ENCODE measurements at places on chromosomes 4 and X. TPM values are rescaled to one million over a fixed set of nuclear protein-coding genes. Genes with fewer than 3 reads are reported as not detected.

IL13RA1 gene
- 59.0 TPM for total RNA-seq

DNA sequence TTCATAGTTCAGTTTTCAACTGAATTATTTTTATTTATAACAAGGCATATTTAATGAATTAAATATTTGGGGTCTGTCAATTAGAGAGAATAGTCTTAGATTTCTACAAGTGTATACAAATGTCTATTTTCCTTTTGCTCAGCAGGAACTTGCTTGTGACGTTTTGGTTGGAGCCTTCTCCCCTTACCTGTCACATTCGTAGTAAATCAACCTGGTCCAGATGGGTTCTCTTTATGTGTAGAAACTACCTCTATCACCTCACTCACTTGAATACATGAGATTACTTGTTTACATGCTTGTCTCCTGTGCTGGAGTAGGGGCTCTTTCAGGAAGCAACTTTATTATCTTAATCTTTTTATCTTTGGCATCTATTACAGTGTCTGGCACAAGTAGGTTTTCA, 938.3 kb upstream of the IGFBP7 start:
- no peak overlapping the region for H3K27ac ChIP-seq
- H3K36me3 ChIP-seq: no peaks in the 10 kb centered on the region
- H3K4me3 ChIP-seq: no peak overlapping the region
- no peak for DNase-seq
- no peaks in the 10 kb centered on the region for H3K4me1 ChIP-seq

NEIL3 gene
- total RNA-seq: 0.13 TPM

- H3K27me3 ChIP-seq: no peaks in the 10 kb centered on the region
- no peaks in the 10 kb centered on the region for H3K4me1 ChIP-seq
- no peak overlapping the region for H3K27ac ChIP-seq
These were observed 30.0 kb upstream of the GTPBP6 start for GRCh38 chrX:348461-349117.

DNA sequence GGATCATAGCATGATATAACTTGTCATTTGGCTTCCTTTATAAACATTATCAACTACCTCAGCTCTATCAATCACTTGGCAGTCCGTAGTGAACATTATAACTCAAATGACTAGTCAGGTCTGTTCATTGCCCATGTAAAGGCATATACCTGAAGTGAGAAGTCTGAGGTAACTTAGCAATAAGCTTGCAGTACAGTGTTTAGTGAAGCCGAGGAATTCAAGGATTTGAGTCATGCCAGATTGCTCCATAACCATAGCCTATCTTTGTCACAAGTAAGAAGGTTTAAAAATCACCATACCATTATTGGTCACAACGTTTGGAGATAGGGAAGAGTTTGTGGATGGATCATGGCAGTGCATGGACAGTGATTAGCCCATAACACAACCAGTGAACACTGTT, 41.6 kb downstream of the AR start:
- no peaks in the 10 kb centered on the region for H3K27me3 ChIP-seq
- no peak overlapping the region for H3K27ac ChIP-seq
- H3K4me1 ChIP-seq: no peaks in the 10 kb centered on the region
- H3K4me3 ChIP-seq: no peak overlapping the region
- no peak for DNase-seq

DNA sequence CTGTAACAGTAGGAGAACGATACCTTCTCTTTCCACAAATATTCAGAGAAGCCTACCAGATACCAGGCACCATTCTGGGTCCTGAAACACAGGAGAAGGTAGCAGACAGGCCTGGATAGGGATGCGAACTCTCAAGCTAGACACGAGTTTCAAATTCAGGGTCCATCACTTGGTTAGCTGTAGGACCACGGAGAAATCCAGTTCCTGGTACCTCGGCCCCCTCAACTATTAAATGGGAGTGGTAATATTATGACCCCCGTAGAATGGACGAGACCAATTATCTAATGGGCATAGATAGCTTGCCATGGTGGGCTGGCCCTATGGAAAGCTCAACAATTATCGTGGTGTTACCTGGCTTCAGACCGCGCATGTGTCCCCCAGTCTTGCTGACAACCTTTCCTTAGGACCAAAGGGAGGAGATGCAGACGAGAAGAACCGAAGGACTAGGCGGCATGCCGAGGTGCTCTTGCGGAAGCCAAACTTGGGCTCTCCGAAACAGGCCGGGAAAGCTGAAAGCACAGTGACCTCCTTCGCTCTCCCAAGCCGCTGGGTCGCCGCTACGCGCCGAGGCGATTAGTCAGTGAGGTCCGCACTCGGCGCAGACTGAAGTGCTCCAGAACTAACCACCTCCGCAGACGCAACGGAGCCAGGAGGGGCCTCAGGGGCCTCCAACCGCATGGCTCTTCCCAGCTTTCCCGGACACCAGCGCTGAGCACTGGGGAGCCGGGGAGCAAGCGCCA, 19.6 kb downstream of the NKX3-2 start:
- no peak overlapping the region for H3K4me3 ChIP-seq
- no peak for DNase-seq
- no peak overlapping the region for H3K27ac ChIP-seq
- peaks cover 32% of the 10 kb centered on the region for H3K27me3 ChIP-seq
- no peaks in the 10 kb centered on the region for H3K4me1 ChIP-seq

GRCh38 chr4:85676850-85677590, 202.1 kb downstream of the ARHGAP24 start:
- H3K4me3 ChIP-seq: no peak overlapping the region
- no peaks in the 10 kb centered on the region for H3K36me3 ChIP-seq
- H3K27ac ChIP-seq: no peak overlapping the region
- no peak for DNase-seq
- H3K4me1 ChIP-seq: no peaks in the 10 kb centered on the region

P2RY4 gene
- 0.19 TPM for total RNA-seq

- H3K4me3 ChIP-seq: no peak overlapping the region
- no peak overlapping the region for H3K27ac ChIP-seq
- no peaks in the 10 kb centered on the region for H3K36me3 ChIP-seq
- no peak for DNase-seq
These were observed 70.2 kb upstream of the BRWD3 start for GRCh38 chrX:80879916-80880315.

SCFD2 gene
- total RNA-seq: 9.0 TPM

GUCY1B1 gene
- total RNA-seq: 3.7 TPM

WDFY3 gene
- 36.5 TPM for total RNA-seq

DNA sequence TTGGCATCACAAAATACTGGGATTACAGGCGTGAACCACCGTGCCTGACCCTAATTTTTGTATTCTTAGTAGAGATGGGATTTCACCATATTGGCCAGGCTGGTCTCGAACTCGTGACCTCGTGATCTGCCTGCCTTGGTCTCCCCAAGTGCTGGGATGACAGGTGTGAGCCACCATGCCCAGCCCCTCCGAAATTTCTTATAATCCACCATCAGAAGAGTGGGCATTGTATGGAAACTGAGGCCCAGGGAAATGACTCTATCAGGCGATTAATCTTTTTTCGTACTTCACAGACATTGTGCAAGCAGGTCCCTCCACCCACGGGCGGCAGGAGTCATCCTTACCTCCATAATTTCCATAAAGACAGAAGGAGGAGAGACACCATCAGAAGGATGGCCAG, 16.0 kb downstream of the CRLF2 start:
- no peak overlapping the region for H3K4me3 ChIP-seq
- no peaks in the 10 kb centered on the region for H3K36me3 ChIP-seq
- H3K27me3 ChIP-seq: no peaks in the 10 kb centered on the region
- H3K4me1 ChIP-seq: no peaks in the 10 kb centered on the region

PCDH7 gene
- 0.75 TPM for total RNA-seq

DNA sequence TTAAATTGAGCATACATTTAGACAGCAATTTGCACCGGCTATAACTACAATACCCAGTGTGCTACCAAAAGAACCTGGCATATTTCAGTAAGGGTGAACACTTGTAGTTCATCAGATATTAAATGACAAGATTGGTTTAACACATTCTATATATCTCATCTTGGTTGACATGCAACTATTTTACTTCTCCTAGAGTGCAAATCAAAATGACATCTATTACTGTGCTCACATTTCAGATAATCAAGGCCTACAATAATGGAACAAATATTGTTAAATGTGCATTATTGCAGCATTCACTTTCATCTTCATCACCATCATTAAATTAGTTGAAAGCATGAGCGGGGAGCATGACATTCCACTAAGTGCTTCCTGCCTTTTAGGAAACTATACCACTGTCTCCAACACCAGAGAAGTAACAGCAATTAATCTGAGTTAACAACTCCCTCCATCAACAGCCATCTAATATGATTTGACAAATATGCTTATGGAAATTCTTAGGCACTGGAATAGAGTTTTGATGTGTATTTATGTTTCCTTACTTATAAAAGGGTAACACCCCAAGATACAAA, 209.8 kb upstream of the SLIT2 start:
- no peaks in the 10 kb centered on the region for H3K36me3 ChIP-seq
- no peaks in the 10 kb centered on the region for H3K27me3 ChIP-seq
- no peaks in the 10 kb centered on the region for H3K4me1 ChIP-seq
- no peak for DNase-seq

DNA sequence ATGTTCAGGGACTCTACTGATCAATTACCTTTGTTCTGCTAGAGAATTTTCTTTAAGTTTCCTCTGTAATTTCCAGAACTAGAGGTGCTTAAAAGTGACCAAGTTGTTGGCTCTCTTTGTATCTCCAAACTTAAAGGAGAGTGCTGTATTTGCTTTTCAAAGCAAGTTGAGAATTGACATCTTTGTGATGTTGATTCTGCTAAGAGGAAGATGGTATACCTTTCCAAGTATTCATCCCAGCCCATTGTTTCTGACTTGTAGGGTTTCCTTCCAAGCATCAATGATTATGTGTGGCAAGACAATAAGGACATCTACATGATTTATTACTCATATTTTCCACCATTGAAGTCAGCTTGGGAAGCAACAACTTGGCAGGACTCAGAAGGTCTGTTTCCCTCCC, 190.6 kb downstream of the GC start:
- no peak for DNase-seq
- no peaks in the 10 kb centered on the region for H3K4me1 ChIP-seq
- H3K27me3 ChIP-seq: no peaks in the 10 kb centered on the region
- no peak overlapping the region for H3K4me3 ChIP-seq
- H3K36me3 ChIP-seq: no peaks in the 10 kb centered on the region
- no peak overlapping the region for H3K27ac ChIP-seq

GRCh38 chr4:155545456-155545855, 121.2 kb upstream of the GUCY1A1 start:
- H3K36me3 ChIP-seq: no peaks in the 10 kb centered on the region
- no peaks in the 10 kb centered on the region for H3K4me1 ChIP-seq
- H3K4me3 ChIP-seq: no peak overlapping the region
- H3K27me3 ChIP-seq: no peaks in the 10 kb centered on the region
- no peak for DNase-seq

- H3K27me3 ChIP-seq: no peaks in the 10 kb centered on the region
- no peak overlapping the region for H3K27ac ChIP-seq
- H3K4me1 ChIP-seq: no peaks in the 10 kb centered on the region
- H3K4me3 ChIP-seq: no peak overlapping the region
These were observed 89.6 kb upstream of the PRPS2 start for GRCh38 chrX:12701628-12702027.

- H3K27ac ChIP-seq: no peak overlapping the region
- no peak overlapping the region for H3K4me3 ChIP-seq
- no peak for DNase-seq
- H3K4me1 ChIP-seq: no peaks in the 10 kb centered on the region
- H3K36me3 ChIP-seq: no peaks in the 10 kb centered on the region
These were observed 151.8 kb downstream of the CCNG2 start for GRCh38 chr4:77308843-77309242.

DNA sequence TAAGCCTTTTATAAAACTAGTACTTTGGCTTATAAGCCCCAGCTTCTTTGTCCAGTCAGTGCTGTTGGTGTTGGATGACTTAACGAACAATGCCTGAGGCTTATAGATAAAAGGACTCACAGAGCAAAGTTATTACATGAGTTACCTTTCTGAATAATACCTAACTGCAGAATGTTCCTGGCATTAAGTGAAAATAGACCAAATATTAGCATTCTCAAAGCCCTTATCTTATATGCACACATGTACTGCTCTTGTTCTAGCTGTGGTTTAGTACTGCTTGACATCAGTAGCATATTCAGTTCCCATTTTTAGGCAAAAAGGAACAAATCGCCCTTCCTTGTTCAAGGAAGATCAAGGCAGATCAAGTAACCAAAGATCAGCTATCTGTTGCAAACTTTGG, 131.6 kb downstream of the ZNF330 start:
- no peaks in the 10 kb centered on the region for H3K36me3 ChIP-seq
- no peak for DNase-seq
- H3K4me3 ChIP-seq: no peak overlapping the region
- peaks cover 11% of the 10 kb centered on the region for H3K4me1 ChIP-seq
- H3K27ac ChIP-seq: no peak overlapping the region
- no peaks in the 10 kb centered on the region for H3K27me3 ChIP-seq

DNA sequence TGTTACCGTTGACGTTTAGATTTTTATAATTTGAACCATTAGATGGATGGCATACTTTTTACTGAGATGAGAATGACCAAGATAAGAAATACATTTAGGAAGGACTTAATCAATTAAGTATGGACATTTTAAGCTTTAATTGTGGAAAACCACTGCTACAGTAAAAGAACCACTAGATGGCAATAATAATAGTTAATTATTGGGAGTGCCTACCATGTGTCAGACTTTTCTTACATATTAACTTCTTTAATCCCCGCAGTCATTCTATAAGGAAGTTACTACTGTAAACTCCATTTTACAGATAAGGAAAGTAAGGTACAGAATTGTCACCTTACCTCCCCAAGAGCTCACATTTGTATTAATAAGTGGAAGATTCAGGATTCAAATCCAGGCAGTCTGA, 48.5 kb upstream of the MYOZ2 start:
- no peak overlapping the region for H3K4me3 ChIP-seq
- no peaks in the 10 kb centered on the region for H3K4me1 ChIP-seq
- H3K27ac ChIP-seq: no peak overlapping the region
- no peaks in the 10 kb centered on the region for H3K27me3 ChIP-seq

- no peak overlapping the region for H3K27ac ChIP-seq
- H3K36me3 ChIP-seq: no peaks in the 10 kb centered on the region
- H3K4me1 ChIP-seq: no peaks in the 10 kb centered on the region
These were observed 25.8 kb downstream of the SLC7A11 start for GRCh38 chr4:138216272-138216867.

DNA sequence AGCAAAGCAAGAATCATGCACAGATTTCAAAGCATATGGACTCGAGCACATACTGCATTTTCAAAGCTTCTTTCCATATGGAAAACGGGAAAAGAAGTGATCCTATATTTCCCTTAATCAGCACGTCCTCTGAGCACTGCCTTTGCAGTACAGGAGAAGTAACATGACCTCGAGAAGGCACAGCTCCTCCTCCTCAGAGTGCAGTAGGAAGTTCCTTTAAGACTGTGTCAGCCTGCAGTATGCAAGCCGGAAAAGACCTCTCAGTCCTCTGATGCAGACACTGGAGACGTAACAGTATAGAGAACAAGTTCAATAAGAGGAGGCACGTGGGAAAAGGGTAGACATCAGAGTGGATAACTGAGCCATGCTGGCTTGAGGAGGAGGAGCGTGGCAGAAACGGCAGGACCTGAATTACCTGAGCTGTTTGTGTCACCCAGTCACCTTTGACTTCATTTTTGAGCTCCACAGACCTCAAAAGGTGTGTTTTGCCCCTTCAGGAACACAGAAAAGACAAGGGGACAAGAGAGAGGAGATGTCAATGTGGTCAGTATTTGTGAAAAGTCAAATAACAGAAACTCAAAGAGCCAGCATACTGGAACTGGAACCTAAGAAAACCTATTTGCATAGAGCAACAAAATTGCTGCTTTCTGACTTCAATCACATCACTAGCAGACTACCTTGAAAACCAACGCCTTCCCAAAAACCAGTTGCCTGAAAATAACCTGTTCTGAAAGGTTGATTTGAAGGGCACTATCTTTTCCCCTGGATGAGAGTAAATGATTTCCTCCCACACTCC, 20.8 kb downstream of the IRF2 start:
- peaks cover 29% of the 10 kb centered on the region for H3K4me1 ChIP-seq
- H3K36me3 ChIP-seq: no peaks in the 10 kb centered on the region
- no peaks in the 10 kb centered on the region for H3K27me3 ChIP-seq

FAM50A gene
- total RNA-seq: 36.8 TPM

SRPX2 gene
- 3.8 TPM for total RNA-seq

SPIN4 gene
- total RNA-seq: 1.6 TPM
